NCI-H345 (cell line): ENCODE measurements at places on chromosomes 1 and 21.

GRCh38 chr21:38524168-38525153 lies 26.2 kb upstream of the ERG start:
- no peak for DNase-seq

DNA sequence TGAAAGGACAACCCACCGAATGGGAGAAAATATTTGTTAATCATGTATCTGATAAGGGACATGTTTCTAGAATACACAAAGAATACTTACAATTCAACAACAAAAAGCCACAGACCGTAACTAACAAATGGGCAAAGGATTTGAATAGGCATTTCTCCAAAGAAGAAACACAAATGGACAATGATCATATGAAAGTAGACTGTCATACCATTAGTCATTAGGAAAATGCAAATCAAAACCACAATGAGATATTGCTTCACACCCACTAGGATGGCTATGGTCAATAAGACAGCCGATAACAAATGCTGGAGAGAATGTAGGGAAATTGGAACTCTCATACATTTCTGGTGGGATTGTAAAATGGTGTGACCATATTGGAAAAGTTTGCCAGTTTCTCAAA lies 367.2 kb upstream of the SGIP1 start:
- DNase-seq = no peak

DNA sequence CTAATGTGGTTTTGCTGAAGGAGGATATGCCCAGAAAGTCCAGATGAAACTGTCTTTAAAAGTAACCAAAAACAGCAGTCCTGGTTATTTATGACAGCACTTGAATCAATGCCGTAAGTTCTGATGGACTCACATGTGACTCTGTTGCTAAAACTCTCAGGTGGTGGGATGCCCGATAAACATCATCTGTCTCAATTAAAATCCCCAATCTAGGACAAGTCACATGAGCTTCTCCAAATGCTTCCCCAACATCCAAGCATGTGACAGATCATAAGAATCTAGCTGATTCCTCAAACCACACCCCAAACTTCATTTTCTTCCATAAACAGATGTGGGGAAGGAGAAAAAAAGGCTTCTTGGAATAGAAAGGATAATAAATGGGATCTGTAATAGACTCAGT lies 786 bp upstream of the CTSK start:
- DNase-seq = no peak

DNA sequence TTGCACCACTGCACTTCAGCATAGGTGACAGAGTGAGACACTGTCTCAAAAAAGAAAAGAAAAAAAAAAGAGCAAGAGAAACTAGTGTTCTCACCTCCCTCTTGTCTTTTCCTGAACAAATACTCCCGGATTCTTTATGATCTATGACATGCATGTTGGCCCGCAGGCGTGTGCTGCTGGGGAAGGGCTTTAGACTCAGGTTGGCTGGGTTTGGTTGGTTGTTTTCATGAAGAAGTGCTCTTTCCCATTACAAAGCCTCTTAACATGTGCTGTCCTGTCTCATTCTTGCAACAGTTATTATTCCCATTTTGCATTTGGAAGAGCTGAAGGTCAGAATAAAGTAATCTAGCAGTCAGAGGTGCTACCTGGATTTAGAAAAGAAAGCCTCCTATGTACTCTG lies 79.5 kb downstream of the TRABD2B start:
- no peak for DNase-seq

GRCh38 chr1:38992412-38993111 lies 1.5 kb downstream of the AKIRIN1 start:
- no peak for DNase-seq

DNA sequence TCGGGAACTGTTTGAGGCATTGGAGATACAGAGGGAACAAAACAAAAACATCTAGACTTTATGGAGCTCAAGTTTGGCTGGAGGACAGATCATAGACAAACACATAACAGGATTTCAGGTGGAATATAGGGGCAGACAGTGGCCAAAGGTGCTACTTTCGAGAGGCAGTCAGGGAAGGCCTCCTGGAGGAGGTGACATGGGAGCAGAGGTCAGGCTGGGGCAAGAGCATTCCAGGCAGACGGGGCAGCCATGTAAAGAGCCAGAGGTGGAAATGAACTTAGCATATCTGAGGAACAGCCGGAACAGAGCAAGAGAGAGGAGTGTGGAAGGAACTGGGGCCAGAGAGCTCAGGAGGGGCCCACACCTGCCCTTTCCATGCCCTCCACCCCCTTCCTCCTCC lies 122.3 kb downstream of the DMRTB1 start:
- no peak for DNase-seq

GRCh38 chr1:185998391-185998790 lies 264.2 kb downstream of the HMCN1 start:
- DNase-seq = no peak

DNA sequence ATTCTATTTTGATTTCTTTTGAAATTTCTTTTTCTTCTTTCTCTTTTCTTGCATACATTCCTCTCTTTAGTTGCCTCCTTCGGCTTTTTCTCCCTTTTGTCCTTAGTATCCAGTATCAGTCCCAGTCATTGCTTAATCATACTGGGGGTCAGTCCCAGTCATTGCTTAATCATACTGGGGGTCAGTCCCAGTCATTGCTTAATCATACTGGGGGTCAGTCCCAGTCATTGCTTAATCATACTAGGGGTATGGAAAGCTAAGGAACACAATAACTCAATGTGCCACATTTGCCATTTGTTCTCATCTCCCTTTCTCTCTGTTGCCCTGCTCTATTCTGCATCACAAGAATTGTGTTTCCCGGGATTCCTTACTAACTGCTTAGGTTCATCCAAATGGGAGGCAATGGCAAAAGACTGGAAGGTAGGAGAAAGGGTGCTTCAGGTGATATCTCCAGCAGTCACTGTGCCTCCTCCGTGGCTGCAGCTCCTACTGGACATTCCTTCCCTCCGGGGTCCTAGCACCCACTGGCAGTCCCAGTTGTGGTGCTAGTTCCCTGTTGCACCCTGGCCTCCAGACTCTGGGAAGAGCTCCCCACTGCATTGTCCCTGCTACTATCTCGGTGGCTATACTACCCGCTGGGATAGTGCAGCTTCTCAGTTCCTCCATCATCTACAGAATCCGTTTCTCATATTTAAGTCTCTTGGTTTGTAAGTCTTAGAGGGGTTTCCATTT lies 32.6 kb upstream of the LAMC1 start:
- DNase-seq = no peak

- no peak for DNase-seq
Measured at GRCh38 chr1:59967780-59968179, 41.2 kb upstream of the CYP2J2 start.

DNA sequence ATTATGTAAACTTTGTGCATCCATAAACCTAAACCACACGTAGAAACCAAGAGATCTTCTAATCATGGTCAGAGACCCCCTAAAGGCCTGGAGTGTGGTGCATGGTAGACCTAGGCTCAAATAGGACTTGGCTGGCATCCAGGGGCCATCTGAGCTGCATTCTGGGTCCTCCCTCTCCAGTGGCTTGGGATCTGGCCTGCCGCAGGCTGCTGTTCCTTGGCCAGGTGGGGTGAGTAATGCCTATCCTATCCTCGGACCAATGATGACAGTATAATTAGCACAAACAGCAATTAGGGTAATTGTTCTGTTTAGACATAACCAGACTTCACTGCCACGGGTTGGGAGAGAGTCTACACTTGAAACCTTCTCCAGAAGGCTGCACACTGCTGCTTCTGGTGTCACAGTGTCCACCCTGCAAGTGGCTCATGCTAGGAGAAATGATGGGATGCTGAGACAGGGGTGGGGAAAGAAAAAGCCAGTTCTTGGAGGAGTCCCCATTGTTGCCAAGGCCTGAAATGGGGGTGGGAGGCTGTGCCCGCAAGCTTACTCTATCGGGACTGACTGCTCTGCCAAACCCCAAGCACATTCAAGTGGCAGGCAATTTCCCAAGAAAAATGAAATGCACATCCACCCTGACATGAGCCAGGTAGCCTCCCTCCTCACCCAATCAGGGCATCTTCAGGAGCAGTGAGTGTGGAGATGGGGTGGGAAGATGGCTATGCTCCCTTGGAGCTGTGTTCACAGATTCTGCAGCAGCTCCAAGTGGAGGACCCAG lies 12.5 kb upstream of the PKP1 start:
- no peak for DNase-seq
